ENCODE measurements at places on chromosomes 4 and X.

DNA sequence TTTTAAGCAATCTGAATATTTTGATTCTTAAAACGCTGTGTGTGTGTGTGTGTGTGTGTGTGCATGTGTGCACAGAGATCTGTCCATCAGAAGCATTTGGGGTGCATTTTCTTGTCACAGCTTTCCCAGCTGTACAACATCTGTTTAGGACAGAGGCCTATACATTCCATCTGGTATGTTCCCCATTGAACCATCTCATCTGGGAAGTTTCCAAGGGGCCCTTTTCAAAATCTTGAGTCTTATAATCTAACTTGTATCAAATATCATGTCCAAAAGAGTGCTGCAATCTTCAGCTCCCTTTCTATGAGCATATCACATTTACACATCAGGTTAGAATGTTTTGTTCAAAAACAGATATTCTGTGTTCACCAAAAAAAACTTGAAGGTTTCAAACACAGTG, 16.5 kb upstream of the MID1 start:
- no peak for DNase-seq

DNA sequence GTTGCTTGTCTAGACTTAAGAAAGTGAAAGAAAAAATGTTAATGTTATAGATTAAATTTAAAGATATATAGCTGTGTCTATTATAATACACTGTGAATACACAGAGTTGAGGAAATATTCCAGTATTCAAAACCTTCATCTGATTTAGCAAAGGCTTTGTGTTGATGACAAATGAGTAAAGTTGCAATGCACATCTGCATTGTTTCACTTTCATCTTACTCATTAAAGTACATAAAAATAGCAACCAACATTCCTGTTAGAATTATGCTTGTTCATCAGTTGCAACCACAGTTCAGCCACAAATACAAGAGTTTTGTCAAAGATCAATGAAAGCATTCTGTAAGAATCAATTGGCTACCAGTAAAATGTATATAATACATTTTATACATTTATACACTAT, 346.4 kb upstream of the SLC7A11 start:
- DNase-seq, result no peak

DNA sequence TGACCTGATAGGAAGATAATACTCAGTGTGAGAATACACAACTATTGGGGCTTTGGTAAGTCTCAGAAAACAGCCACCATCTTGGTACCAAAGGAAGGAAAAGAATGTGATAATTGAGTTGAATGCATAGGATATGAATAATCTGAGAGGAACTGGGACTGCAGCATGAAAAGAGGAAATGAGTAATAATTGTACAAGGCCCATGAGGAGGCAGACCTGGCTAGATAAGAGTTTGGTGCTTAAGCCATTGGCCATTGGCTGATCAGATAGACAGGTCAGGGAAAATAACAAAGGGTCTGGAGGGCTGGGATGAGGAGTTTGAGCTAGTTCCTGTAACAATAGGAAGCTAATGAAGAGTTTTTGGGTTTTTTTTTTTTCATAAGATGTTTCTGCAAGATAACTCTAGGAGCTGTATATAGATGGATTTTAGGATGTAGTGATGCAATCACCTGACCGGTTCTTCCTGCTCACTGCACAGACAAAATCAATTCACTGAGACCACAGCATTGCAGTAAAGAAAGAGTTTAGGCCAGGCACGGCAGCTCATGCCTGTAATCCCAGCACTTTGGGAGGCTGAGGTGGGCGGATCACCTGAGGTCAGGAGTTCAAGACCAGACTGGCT, 5.3 kb upstream of the TRMT2B start:
- no peak for DNase-seq

DNA sequence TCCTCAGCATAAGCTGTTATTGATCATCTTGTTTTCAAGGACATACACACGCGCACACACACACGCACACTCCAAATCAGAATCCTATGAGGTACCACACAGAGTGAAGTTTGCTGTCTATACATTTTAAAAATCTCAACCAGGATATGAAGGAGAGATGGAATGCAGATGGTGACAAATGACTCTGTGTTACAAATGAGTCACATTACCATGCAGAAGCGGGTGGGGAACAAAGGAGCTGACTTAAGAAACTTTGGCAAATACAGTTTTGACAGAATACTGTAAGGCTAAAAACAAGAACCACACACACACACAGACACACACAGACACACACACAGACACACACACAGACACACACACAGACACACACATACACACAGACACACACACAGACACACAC, 81.7 kb downstream of the RELL1 start:
- no peak for DNase-seq

DNA sequence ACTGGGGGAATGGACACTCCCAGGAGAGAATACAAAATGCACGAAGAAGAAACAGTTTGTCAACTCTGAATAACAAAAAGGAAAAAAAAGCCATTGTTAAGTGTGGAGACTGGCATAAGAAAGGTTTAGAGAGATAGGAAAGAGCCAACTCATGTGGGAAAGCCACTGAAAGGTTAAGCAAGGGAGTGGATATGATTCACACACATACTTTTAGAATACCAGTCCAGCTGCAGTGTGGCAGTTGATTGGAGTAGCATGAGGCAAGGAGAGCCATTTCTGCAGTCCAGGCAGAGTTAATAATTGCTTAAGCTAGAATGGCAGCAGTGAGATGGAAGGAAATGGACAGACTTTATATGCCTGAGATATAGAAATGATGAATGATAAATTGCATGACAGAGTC, 36.9 kb upstream of the ADAD1 start:
- DNase-seq, result no peak

GRCh38 chr4:140704964-140705363, 51.2 kb downstream of the TBC1D9 start:
- DNase-seq, result no peak

DNA sequence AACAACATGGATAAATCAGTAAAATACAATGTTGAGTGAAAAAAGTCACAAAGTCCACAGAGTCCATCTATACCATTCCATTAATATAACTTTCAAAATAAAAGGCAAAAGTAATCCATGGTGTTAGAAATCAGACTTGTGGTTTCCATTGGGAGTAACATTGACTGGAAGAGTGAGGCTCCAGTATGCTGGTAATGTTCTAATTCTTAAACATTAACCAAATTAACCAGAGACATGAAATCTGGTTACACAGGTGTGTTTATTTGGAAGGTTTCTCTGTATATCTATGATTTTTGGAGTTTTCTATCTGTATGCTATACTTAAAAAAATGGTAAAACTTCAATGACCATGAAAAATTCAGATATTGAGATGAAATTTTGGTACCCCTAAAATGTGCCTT, 42.6 kb downstream of the SULT1B1 start:
- no peak for DNase-seq

- DNase-seq, result no peak
These were observed 205.2 kb upstream of the CASK start for GRCh38 chrX:42128587-42128986.

GRCh38 chrX:129512409-129512808, 10.9 kb downstream of the SMARCA1 start:
- no peak for DNase-seq

DNA sequence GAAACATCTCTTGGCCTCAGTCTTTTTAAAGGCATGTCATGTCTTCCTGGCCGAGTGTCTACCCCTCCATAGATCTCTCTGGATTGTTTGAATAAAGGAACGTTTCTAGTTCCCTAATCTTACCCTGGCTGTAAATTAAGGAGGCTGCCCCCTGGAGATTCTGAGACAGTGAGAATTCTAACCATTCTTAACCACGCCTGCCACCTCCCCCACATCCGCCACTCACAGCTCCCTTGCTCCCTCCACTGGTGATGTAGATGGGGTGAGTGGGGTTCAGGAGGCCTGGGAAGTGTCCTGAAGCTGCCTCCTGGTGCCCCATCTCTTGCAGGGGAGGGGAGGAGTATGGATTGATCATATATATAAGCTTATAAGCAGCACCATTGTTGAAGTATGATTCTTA, 48.0 kb upstream of the TRIM2 start:
- DNase-seq, result no peak

DNA sequence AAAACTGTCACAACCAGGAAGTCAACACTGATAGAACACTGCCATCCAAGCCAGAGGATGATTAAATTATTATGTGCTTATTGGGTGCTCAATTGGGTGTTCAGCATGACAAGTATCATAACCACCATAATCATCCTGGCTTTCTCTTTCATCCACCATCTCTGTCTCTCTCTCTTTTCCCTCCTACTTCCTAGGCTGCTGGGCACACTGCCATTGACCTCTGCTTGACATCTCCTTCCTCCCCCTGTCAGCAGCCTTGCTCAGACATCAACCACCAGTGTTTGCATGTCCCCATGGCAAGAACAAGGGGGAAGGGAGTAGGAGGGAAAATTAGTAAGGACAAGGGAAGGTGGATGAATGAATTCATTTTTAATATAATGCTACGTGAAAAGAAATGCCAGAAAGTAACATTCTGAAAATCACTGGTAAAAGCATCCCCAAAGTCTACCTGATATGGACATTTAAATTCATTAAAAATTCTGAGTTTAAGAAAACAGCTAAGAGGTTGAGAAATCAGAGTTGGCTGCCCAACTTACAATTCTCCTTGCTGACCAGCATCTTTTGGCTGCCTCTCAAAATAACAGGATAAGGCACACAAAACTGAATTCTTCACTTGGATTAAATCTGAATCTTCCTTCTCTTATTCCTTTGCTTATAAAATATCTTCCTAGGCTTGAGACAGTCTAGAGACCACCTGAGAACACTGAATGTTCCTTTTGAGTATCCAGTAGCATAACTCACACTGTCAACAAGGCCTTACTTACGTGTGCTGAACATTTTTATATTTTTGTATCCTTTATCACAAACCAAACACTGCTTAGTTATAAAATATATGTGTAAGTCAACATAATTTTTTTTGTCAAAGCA, 48.5 kb downstream of the SNCA start:
- no peak for DNase-seq

GRCh38 chr4:108130955-108131354, 37.8 kb downstream of the LEF1 start:
- no peak for DNase-seq

DNA sequence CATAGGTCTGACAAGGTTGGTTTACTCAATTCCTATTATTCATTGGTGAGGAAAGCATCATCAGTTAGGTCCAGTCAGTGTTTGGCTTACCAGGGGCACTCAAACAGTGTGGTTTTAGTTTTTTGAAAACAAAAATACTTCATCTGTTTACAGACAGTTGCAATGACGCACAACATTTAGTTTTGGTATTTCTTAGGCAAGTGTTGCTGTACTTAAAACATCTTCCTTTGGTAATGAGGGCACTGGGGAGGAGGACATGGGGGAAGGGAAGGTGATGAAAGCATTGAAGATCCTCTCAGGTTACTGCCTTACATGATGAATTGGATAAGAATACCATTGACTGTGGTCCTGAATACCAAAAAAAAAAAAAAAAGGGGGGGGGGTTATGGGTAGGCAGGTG, 93.7 kb upstream of the MAOA start:
- DNase-seq, result no peak

GRCh38 chrX:12981880-12982279, 7.0 kb downstream of the TMSB4X start:
- DNase-seq, result no peak

GRCh38 chr4:76322236-76322635, 15.7 kb downstream of the STBD1 start:
- no peak for DNase-seq

- DNase-seq, result no peak
These were observed 93.9 kb upstream of the JADE1 start for GRCh38 chr4:128715616-128716015.

DNA sequence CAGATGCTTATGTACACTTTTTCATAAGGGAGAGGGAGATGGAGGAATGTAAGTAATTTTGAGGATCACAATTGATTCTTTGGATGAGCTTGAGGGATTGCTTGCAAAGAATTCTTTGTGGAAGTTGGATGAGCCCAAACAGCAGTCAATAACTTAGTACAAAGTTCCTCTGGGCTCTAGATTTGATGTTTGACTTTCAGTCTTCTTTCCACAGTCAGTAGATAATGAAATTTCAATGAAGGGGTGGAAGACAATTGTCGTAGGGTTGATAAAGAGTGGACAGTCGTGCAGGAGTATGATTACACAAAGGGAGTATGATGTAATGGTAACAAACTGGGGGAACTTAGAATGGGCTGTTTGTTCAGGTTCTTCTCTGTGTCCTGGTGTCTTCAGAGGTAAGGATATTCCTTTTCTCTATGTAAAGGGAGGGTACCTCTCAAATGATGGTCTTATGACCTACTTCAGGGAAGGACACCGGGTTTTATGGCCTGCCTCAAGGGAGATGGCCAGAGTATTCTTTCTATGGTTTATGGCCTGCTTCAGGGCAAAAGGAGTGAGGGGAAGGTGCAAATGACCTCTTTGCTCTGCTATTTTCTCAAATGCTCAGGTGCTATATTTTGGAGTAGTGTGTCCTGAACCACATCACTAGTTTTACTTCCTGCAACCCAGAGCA, 1.7 kb upstream of the ABRAXAS1 start:
- DNase-seq, result no peak
